ENCODE measurements at places on chromosomes 4 and X.

DNA sequence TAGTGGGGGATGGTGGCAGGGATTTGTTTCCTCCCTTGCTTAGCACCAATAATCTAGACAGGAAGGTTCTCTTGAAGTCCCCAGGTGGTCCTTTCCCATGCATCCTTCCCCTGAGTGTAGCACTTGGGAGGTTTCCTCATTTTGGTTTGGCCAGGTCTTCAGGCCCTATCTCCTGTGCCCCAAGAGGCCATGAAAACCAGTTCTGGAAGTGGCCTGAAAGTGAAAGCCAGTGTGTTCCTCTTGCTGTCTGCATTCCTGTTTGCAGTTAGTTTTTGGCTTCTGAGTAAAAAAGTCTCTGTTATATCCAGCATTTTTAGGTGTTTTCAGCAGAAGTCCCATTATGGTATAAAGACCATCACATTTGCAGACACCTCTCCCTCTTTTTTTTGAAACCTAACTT is 59.5 kb downstream of the MTM1 start:
- H3K27me3 ChIP-seq, result no peaks in the 10 kb centered on the region
- H3K4me1 ChIP-seq, result peaks cover 6% of the 10 kb centered on the region
- no peak overlapping the region for H3K4me3 ChIP-seq
- H3K27ac ChIP-seq, result no peak overlapping the region
- peaks cover 10% of the 10 kb centered on the region for H3K36me3 ChIP-seq

- H3K27ac ChIP-seq, result peak overlapping the region; percentile 85
- H3K4me3 ChIP-seq, result peak overlapping the region; percentile 40
- DNase-seq, result peak; percentile 55
- peaks cover 7% of the 10 kb centered on the region for H3K4me1 ChIP-seq
Measured at GRCh38 chrX:39577985-39578869, 519.5 kb downstream of the BCOR start.

- no peak for DNase-seq
- H3K27ac ChIP-seq, result no peak overlapping the region
- H3K4me1 ChIP-seq, result no peaks in the 10 kb centered on the region
- no peaks in the 10 kb centered on the region for H3K27me3 ChIP-seq
Measured at GRCh38 chrX:117325706-117326105, 790.9 kb downstream of the KLHL13 start.

DNA sequence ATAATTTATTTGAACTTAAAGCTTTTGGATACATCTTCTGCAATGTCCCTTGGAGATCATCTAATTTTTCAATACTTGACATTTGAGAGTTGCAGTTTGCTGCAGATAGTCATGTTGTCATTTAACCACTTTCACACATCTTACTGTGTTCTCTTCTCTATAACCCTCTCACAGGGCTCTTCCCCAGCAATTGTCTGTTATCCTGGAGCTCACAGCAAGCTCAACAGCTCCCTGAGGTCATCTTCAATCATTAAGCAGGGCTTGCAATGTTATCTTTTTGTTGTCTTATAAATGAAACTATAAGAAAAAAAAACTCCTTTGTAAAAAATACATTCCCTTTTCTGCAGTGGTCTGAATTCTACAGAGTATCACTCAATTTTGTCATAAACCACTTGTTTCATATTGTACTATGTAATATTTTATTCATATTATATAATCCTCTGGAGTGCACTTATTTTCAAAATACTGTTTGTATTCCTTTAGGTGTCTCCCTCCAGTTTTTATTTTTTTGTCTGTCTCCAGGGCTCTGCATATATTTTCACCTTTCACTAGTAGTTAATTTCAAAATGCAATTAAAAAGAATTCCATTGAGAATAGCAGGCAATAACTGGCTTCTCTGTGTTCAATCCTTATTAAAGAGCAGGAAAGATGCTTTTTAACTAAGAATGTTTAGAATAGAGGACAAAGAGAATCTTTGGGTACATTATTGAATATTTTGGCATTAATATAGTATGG is 106.3 kb upstream of the ARSJ start:
- no peaks in the 10 kb centered on the region for H3K27me3 ChIP-seq
- peaks cover 3% of the 10 kb centered on the region for H3K36me3 ChIP-seq
- H3K27ac ChIP-seq, result no peak overlapping the region
- H3K4me3 ChIP-seq, result no peak overlapping the region

GRCh38 chrX:154751203-154751668 is 359 bp upstream of the GAB3 start:
- DNase-seq, result no peak
- H3K27me3 ChIP-seq, result no peaks in the 10 kb centered on the region
- H3K27ac ChIP-seq, result peak overlapping the region; percentile 42
- peak overlapping the region; percentile 70 for H3K4me3 ChIP-seq

GRCh38 chr4:6024313-6024960 is 6.2 kb upstream of the C4orf50 start:
- H3K36me3 ChIP-seq, result no peaks in the 10 kb centered on the region
- peaks cover 4% of the 10 kb centered on the region for H3K27me3 ChIP-seq
- no peak overlapping the region for H3K4me3 ChIP-seq
- no peak for DNase-seq
- H3K27ac ChIP-seq, result no peak overlapping the region

DNA sequence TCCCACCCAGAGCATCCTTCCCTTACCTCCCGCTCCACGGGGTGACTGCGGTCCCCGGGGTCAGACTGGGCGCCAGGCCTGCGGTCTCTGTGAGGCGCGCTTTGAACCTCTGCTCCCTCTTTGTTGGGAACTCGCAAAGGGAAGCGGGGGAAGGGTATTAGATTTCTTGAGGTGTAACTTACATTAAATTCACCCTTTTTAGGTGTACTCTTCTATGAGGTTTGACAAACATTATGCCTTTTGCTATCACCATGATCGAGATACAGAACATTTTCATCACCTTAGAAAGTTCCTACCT is 569 bp downstream of the DCK start:
- H3K27ac ChIP-seq, result peak overlapping the region; percentile 92
- DNase-seq, result no peak
- H3K36me3 ChIP-seq, result peaks cover 35% of the 10 kb centered on the region
- H3K4me1 ChIP-seq, result peaks cover 45% of the 10 kb centered on the region

GRCh38 chr4:63869370-63869769 is 539.9 kb downstream of the TECRL start:
- H3K27me3 ChIP-seq, result no peaks in the 10 kb centered on the region
- DNase-seq, result no peak
- H3K4me3 ChIP-seq, result no peak overlapping the region
- H3K36me3 ChIP-seq, result no peaks in the 10 kb centered on the region
- H3K27ac ChIP-seq, result no peak overlapping the region

DNA sequence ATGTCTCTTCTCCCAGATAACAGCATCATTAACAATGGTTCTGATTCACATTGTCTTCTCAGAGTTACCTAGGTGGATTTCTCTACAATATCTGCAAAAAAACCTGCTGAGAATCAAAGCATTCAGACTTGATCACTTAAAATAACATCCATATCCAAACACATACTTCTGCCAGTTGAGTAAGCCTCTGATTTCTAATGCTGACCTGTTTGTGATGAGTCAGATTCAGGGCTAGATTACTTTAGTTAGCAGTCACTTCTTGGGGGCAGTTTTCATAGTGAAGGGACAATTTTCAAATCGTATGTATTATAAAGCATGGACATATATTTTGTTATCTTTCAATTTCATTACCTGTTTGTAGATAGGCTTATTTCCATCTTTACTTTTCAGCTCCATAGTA is 35.5 kb downstream of the CCNI start:
- H3K27ac ChIP-seq, result no peak overlapping the region
- H3K36me3 ChIP-seq, result peaks cover 22% of the 10 kb centered on the region
- peaks cover 10% of the 10 kb centered on the region for H3K4me1 ChIP-seq
- H3K27me3 ChIP-seq, result no peaks in the 10 kb centered on the region
- H3K4me3 ChIP-seq, result no peak overlapping the region
- no peak for DNase-seq

DNA sequence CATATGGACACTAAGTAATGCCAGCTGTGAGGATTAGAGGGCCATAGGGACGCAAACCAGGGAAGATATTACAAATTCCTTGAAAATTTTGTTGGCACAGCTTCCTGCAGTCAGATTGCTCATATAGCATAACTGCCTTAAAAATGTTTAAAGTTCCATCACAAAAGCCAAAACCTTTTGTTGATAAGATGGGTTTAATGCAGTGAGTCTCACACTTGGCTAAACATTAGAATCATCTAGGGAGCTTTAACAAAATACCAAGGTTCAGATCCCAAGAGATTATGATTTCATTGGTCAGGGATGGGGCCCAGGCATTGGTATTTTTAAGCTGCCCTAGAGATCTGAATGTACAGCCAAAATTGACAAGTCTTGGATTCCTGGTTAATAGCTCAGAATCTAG is 376.5 kb upstream of the MAD2L1 start:
- no peak for DNase-seq
- no peak overlapping the region for H3K4me3 ChIP-seq
- no peak overlapping the region for H3K27ac ChIP-seq

- no peak overlapping the region for H3K4me3 ChIP-seq
- H3K27ac ChIP-seq, result no peak overlapping the region
- no peaks in the 10 kb centered on the region for H3K4me1 ChIP-seq
- H3K36me3 ChIP-seq, result no peaks in the 10 kb centered on the region
- H3K27me3 ChIP-seq, result no peaks in the 10 kb centered on the region
Measured at GRCh38 chr4:150253416-150253815, 175.2 kb downstream of the DCLK2 start.

GRCh38 chr4:107050525-107051135 is 14.5 kb upstream of the DKK2 start:
- H3K27me3 ChIP-seq, result no peaks in the 10 kb centered on the region
- no peak for DNase-seq
- H3K27ac ChIP-seq, result no peak overlapping the region
- no peak overlapping the region for H3K4me3 ChIP-seq
- no peaks in the 10 kb centered on the region for H3K4me1 ChIP-seq
- H3K36me3 ChIP-seq, result no peaks in the 10 kb centered on the region

DNA sequence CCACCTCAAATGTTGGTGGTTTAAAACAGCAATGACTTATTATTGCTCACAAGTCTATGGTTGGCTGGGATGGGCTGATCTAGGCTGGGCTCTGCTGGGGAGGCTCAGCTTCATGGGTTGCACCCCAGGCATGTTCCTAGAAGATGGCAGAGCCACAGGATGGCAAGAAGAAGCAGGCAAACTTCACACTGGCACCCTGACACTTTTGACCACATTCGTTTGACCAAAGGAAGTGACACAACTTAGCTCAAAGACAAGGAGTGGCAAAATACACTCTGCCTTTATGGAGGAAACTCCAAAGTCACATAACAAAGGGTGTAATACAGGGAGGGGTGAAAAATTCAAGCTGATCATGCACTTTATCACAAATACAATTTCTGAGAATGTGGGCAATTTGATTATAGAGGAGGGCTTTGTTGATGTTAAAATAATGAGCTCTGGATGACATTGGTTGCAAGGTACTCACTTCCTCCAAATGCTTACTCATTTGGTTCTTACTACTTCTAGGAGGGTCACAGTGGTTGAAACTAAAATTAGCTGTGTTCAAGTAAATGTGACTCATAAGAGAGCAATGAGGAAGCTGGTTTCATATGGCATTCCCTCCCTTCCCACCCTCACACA is 249.2 kb upstream of the RPS6KA3 start:
- H3K4me3 ChIP-seq, result no peak overlapping the region
- peak overlapping the region; percentile 81 for H3K27ac ChIP-seq
- H3K27me3 ChIP-seq, result peaks cover 17% of the 10 kb centered on the region
- H3K36me3 ChIP-seq, result peaks cover 6% of the 10 kb centered on the region
- peaks cover 32% of the 10 kb centered on the region for H3K4me1 ChIP-seq

GRCh38 chrX:23662853-23663252 is 4.4 kb upstream of the PRDX4 start:
- H3K4me3 ChIP-seq, result no peak overlapping the region
- H3K4me1 ChIP-seq, result peaks cover 27% of the 10 kb centered on the region
- no peaks in the 10 kb centered on the region for H3K27me3 ChIP-seq
- H3K36me3 ChIP-seq, result no peaks in the 10 kb centered on the region

GRCh38 chrX:153878969-153879653 is 6.9 kb downstream of the L1CAM start:
- DNase-seq, result peak; percentile 42
- H3K36me3 ChIP-seq, result no peaks in the 10 kb centered on the region
- H3K4me3 ChIP-seq, result peak overlapping the region; percentile 47
- H3K27ac ChIP-seq, result no peak overlapping the region
- H3K4me1 ChIP-seq, result peaks cover 20% of the 10 kb centered on the region

DNA sequence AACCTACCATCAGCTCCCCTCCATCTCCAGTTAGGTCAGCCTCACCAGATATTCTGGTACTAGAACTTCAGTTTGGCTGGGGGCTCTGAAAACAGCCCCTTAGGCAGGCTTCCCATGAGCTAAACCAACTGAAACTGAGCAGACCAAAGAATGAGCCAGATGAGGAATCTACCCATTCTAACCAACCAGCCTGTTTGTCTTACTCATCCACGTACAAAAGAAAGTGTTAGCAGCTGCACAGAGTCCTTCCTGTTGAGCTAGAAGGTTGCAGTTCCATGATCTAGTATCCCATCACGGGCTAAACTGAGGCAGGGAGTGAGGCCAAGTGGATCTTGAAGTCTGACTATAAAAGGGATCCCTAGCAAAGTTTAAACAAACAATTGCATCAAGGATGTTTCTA is 17.5 kb downstream of the MAGEA9B start:
- H3K4me1 ChIP-seq, result peaks cover 14% of the 10 kb centered on the region
- H3K27me3 ChIP-seq, result peaks cover 5% of the 10 kb centered on the region
- H3K36me3 ChIP-seq, result no peaks in the 10 kb centered on the region

DNA sequence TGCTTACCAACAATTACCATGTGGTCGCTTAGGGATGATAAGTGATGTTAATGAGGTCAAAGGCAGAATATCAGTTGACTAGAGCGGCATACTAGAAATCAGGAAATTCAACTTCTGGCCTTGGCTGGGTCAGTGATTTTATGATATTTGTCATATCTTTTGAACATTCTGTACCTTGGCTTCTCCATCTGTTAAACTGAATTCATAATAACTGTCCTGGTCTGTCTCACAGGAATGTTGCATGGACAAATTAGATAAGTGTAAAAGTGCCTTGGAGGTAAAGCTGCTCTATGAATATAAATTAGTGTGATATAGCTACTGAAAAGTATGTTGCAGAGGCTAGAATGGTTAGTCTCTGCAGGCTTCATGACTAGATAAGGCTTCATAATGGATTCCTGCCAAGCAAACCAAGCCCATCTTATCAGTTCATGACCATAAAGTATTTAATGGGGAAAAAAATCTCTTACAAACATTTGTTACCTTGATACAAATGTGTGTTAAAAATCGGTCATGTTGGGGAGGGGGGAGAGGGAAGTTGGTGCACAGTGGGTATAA is 104.6 kb upstream of the BMPR1B start:
- peaks cover 5% of the 10 kb centered on the region for H3K36me3 ChIP-seq
- H3K4me1 ChIP-seq, result no peaks in the 10 kb centered on the region
- H3K27me3 ChIP-seq, result no peaks in the 10 kb centered on the region
- no peak overlapping the region for H3K27ac ChIP-seq

DNA sequence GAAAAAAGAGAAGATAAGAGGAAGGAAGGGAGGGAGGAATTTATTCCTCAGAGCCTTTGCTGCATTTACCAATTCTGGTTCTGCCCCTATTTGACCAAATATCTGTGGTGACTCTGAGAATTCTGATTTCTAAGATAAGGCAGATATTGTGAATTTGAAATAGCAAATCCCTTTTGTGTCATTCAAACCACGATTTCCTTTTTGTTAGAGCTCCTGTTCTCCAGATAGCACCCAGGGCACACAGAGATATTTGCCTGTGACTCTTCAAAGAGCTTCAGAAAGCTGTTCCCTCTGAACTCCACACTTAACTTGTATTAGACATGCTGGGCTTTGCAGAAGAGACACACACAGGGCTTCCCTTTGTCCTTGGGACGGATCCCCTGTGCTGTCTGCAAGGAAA is 272.2 kb downstream of the DHRSX start:
- no peaks in the 10 kb centered on the region for H3K27me3 ChIP-seq
- H3K27ac ChIP-seq, result no peak overlapping the region
- peaks cover 2% of the 10 kb centered on the region for H3K4me1 ChIP-seq
- DNase-seq, result no peak
- no peak overlapping the region for H3K4me3 ChIP-seq

- no peaks in the 10 kb centered on the region for H3K4me1 ChIP-seq
- no peak overlapping the region for H3K4me3 ChIP-seq
- H3K27ac ChIP-seq, result no peak overlapping the region
- DNase-seq, result no peak
Measured at GRCh38 chr4:157961229-157961990, 211.4 kb downstream of the GASK1B start.
